ENCODE measurements at places on chromosomes 4 and X.

- DNase-seq: no peak
These were observed 342.7 kb downstream of the PTTG2 start for GRCh38 chr4:38302910-38303309.

GRCh38 chrX:65874765-65875164 lies 165.1 kb downstream of the VSIG4 start:
- no peak for DNase-seq

DNA sequence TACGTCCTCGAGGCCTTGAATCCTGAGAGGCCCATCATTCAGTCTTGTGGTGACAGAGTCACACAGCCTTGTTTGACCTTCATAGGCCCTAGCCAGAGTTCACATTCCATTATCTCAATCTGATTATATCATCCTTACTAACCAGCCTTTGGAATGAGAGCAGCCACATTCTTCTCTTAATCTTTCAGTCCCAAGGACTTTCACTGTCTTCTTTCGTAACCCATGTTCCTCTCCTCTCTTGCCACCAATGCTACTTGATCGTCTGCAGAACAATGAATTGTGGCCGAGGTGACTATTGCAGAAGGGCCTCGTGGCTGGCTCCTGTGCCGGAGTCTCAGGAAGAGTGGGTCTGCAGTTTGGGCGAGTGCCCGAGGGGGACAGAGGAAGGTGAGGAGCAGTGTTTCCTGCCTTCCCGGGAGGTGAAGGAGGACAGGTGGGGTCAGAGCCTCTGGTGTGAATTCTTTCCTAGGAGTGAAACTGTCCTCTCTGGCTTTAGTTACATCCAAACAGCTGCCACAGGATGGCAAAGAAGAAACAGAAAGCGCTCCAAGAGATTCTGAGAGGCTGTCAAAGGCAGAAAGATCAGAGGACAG lies 94.6 kb downstream of the LIMCH1 start:
- DNase-seq: no peak

DNA sequence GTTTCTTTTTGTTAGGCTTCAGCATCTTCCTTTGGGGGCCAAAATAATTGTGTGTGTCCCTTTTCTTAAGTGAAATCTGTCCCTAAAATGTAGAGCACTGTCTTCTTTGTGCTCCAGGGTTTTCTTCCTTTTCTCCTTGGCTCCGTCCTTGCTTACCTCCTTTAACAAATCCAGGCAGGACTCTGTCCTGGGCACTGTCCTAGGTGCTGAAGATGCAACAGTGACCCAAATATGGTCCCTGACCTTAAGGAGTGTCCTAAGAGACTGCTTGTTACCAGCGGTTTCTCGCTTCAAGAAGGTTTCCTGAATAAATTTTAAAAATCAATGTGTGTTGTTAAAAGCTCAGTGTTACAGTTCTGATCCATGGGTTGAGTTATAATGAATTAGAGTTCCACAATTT lies 471.8 kb downstream of the KCNIP4 start:
- no peak for DNase-seq

DNA sequence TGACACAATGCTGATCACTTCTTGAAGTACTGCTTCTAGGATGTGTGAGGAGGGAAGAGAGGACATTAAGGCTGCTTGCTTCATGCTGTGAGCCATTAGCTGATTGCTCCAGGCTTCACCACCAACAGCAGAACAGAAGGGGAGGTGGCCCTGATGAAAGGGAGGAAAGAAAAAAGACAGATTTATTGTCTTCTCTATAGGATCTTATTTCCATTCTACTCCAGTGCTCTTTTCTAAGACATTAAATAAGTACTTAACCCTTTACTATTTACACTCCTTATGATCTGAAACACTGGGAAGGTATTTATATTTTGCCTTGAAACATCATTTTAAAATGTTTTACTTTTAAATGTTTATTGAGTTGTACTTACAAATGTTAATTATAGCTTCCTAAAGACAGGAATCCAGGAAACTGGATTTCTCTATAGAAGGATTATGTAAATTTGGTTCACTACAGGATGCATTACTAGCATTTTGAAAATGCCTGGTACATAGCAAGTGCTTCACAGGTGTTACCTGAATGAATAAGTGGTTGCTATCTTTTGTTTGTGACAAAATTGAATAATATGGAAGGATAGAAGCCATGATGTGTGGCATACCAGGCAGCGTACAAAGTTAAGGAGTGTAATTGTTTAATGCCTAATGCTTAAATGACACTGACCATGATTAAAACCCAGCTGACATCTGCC lies 680.9 kb upstream of the ATOH1 start:
- no peak for DNase-seq

DNA sequence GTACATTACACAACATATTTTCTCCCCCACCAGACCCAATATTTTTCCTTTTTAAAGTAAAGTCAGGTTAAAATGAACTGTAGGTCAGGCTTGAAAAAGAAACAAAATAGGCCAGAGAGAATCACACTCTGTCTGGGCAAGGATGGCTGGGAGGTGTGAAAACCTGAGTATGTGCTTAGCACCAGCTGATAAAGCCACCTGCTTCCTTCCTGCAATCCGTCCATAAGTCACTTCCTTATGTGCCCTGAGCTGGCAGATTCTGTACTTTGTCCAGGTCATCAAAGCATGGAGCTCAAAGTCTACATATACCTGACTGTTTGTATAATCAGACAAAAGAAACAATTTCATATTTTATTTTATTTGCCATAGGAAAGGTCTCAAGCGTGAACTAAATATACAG lies 37.7 kb downstream of the ANTXR2 start:
- no peak for DNase-seq

DNA sequence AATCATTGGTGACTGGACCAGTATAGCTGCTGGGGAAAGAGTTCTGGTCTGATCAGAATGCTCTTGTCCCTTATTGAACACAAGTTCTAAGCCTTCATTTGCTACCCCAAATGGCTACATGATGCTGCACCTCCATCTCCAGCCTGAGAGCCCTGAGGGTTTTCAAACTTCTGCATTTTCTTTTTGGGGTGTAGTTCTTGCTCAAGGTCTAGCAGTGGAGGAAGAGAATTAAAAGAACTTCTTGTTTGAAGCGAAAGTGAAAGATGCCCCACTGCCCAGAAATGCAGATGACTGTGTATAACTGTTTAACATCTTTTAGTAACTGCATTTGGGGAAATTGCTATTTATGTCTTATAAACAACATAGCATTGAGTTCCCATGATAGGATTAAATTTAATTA lies 38.5 kb downstream of the LAMTOR3 start:
- no peak for DNase-seq

- no peak for DNase-seq
These were observed 561.6 kb upstream of the MAGEB2 start for GRCh38 chrX:29653721-29654120.

DNA sequence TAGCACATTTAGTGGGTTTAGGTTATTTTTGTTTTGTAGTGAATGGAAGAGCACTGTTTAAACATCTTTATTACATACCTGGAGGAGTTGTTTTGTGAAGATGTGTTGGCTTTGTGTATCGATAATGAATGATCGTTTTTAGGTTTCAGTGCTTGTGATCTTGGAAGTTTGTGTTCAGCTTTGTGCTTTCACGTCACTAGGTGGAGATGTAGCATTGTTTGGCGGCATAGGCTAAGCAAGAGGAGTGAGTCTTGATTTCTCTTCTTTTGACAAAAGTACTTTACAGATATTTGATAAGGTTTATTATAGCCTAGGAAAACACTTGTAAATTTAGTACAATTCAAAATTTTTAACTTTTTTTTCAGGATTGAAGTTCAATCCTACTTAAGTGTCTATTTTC lies 50.4 kb downstream of the PDK3 start:
- DNase-seq: no peak

GRCh38 chr4:148288448-148288847 lies 153.8 kb downstream of the NR3C2 start:
- DNase-seq: peak; percentile 33

- no peak for DNase-seq
These were observed 91.6 kb upstream of the CXorf51A start for GRCh38 chrX:146906166-146906565.

GRCh38 chrX:85309717-85310116 lies 65.9 kb downstream of the ZNF711 start:
- DNase-seq: no peak

GRCh38 chrX:37905436-37906147 lies 58.2 kb upstream of the DYNLT3 start:
- DNase-seq: peak; percentile 32

DNA sequence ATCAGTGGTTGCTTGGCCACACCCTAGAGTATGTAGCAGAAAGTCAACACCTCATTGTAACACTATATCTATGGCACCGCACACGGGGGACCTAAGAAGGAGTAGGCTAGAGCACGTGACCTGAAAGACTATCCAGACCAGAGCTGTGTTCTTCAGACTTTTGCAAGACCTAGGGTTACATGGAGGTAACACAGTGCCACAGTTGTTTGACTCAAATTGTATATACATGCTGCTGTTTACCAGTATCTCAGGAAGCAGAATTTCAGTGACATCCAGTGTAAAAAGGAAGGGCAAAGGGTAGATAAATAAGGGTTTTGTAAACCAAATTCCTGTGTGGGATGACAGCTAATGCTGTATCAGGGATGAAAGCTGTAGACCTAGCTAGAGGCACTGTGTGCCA lies 30.2 kb downstream of the PNMA6A start:
- DNase-seq: no peak

GRCh38 chr4:184421533-184422155 lies 52.7 kb downstream of the IRF2 start:
- DNase-seq: no peak

DNA sequence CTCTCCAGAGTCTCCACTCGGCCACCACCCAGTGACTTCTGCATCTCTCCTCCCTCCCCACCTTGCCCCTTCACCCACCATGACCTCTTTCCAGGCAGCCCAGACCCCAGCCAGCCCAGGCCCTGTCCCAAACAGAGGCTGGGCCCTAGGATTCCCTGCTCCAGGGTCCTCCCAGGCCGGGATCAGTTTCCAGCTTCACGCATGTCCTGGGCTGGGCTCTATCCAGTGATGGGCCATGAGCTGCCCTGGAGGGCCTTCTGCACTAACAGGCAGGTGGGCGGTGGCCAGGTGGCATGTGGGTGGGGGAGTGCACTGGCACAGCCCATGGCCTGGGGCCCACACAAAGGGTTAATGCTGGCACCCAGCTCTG lies 20.4 kb upstream of the ADD1 start:
- no peak for DNase-seq

DNA sequence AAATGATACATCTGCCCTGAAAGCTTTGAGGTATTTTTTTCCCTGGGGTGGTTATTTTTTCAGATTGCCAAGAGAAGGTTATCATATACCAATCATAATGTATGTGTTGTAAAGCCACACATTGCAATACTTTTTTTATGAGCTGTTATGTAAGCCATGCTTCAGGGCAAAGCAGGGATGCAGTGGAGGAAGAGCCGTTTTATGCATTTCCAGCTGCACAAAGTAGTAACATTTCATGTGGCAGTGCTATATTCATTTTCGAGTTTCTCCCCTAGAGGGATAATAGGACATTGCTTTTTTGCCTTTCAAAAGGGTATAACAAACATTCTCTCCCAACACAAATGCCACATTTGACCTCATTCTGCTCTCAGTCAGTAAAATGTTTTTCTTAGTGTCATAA lies 68.5 kb downstream of the GALNT7 start:
- no peak for DNase-seq

DNA sequence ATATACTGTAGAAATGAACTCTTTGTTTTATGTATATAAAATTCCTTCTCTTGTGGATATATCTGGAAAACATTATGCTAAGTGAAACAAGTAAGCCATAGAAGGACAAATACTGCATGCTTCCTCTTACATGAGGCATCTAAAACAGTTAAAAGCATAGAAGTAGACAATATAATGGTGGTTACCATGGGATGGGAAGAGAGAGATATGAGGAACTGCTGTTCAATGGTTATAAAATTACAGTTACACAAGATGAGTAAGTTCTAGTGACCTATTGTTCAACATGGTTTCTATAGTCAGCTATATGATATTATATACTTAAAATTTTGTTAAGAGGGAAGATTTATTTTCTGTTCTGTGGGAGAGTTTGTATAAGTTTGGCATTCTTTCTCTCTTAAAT lies 43.4 kb downstream of the HTRA3 start:
- DNase-seq: no peak

- no peak for DNase-seq
These were observed at the start of gene HTATSF1 for GRCh38 chrX:136497556-136498052. HTATSF1 (plus strand) TSS chrX:136497592; CDS start chrX:136497685, 93 bp downstream.

DNA sequence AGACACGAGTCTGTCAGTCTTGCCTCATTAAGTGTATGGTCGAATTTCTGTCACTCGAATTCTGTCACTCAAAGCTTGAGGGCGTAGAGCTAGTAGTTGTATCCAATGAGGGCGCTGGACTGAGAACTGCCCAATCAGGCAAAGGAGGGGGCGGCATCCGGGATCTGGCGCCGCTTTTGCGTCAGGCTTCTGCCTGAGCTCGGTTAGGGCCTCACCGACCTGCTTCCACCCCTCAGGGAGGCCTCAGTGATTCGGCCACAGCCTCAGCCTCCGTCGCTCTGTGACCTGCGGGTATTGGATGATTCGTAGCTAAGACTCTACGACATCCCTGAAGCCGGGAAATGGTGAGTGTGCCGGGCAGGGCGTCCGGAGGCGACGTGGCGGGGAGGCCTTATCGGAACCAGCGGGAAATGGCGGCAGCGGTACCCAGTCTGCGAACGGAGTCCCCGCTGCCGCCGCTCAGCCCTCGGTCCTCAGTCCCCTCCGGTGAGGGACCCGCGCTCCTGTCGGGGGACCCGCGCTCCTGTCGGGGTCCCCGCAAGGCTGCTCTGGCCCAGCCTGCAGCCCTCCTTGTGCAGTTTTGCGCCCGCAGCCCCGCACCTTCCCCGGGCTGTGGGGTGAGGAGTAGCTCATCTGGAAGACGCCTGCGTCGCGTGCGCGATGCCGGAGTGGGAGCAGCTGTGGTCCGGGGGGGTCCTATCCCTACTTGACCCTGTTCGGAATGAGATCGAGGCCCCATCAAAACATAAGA lies 88.3 kb downstream of the ZNF718 start:
- peak; percentile 85 for DNase-seq

- DNase-seq: no peak
These were observed 94.9 kb downstream of the NXF2 start for GRCh38 chrX:102341867-102342266.

DNA sequence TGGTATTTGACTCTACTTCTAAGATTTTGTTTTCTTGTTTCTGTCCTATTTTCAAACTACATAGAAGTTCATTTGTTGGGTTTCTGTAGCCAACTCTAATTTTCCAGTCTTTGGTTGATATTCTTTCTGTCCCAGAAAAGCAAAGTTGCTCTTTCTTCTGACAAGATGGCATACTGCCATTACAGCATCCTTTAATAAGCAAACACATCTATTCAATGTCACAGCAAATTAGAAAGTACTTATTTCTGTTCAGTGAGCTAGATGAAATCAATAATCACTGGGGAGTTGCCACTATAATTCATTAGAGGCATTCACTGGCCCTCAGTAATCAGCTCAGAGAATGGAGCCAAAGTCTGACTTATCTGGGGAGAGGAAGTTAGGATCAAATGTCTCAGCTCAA lies 1258.0 kb upstream of the IGFBP7 start:
- DNase-seq: no peak

- no peak for DNase-seq
These were observed 2.9 kb downstream of the HPGDS start for GRCh38 chr4:94339779-94340178.

DNA sequence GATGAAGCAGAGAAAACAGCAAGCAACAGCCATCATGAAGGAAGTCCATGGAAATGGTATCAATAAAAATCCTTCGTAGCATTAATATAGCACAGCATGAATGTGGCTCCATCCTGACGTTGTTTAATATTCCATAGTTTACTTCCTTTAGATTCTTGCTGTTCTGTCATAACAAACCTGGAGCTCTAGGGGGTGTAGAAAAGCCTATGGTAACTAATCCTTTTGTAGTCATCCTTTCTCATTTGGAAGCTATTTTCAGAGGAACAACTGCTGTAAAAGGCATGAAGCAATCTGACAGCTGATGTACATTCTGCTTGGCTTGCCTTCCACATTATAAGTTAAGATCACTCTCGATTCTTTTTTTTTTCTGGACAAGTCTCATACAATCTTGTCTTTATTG lies 914 bp downstream of the MYOZ2 start:
- DNase-seq: no peak
